ENCODE measurements at places on chromosomes 7 and 10.

GRCh38 chr10:83820033-83820432, 319.3 kb upstream of the GHITM start:
- DNase-seq = no peak

DNA sequence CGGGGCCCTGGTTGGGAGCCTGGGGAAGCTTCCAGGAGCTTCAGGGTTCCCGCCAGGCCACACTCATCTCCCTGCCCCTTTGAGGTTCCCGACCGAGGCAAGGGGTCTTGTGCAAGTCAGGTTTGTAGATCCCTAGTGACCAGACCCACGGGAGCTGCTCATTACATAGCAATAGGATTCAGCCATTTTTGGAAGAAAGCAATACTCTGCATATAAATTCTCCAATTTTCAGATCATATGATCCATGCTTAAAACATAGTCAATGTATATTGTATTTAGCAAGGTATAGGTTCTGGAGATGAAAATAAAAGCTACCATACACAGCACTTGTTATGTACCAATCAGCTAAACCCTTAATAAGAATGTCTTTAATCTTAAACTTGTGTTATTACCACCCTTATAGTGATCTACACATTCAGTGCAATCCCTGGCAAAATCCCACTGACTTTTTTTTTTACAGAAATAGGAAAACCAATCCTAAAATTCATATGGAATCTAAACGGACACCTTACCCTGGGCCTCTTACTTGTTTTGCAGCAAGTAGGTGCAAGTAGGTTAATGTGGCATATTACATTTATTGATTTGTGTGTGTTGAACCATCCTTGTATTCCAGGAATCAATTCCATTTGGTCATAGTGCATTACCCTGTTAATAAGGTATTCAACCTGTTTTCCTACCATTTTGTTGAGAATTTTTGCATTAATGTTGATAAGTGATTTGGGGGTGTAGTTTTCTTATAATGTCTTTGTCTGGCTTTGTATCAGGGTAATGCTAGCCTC, 13.8 kb upstream of the FKBP9 start:
- no peak for DNase-seq

GRCh38 chr10:43128958-43129706, 9.1 kb upstream of the CSGALNACT2 start:
- no peak for DNase-seq

- no peak for DNase-seq
These were observed 69.4 kb downstream of the SAMD9 start for GRCh38 chr7:93048136-93048930.

- DNase-seq = no peak
These were observed 82.1 kb downstream of the GFRA1 start for GRCh38 chr10:116190883-116191282.

- DNase-seq = no peak
These were observed 128.8 kb downstream of the PTPN20 start for GRCh38 chr10:47040041-47040491.

- no peak for DNase-seq
These were observed 99.4 kb downstream of the EBF3 start for GRCh38 chr10:129864601-129865126.

Measured in nucleus accumbens (tissue), 56 donors.